Vagina (tissue), 2 donors: ENCODE measurements at places on chromosomes 2 and 18.

GRCh38 chr2:102437122-102437521, 14.2 kb downstream of the IL18RAP start:
- DNase-seq, result no peak

- no peak for DNase-seq
Observed at GRCh38 chr2:234496835-234497593, at the start of gene ARL4C. Gene ARL4C, minus strand, starts transcription at chr2:234497081. Its CDS starts 495 bp downstream, at chr2:234496586.

DNA sequence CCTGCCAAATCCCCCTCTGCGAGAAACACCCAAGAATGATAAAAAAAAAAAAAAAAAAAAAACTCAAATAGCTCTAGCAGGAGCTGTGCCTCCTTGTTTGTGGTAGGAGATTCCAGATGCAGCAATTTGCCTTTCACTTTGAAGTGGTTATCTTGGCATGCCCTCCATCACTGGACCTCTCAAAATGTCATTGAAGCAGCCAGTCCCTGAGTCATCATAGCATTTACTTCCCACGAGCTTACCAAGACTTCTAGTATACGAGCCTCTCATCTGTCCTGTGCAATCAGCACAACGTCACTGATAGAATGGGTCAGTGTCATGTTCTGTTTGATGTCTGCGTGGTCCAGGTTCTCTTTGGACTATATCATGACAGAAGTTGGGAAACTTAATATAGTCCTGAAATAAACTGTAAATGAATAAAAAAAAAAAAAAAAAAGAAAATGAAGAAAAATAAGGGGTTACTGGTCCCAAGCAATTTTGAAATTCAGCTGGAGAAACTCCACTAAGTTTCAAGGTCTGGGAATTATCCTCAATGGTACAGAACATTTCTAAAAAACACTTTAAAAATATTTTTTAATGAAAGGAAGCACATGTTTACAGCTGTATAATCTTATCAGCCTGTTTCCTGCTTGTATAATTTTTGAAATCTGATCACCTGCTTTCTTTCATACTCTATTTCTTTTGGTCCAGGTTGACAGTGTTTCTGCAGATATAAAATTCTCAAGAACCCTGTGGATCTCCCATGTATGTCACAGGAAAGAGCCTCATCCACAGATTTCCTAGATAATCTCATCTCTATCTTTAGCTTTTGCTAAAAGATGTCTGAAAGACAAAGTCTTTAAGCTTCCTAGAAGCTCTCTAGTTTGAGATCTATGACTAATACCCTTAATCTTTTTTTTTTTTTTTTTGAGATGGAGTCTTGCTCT, 74.1 kb upstream of the EHBP1 start:
- DNase-seq, result no peak

DNA sequence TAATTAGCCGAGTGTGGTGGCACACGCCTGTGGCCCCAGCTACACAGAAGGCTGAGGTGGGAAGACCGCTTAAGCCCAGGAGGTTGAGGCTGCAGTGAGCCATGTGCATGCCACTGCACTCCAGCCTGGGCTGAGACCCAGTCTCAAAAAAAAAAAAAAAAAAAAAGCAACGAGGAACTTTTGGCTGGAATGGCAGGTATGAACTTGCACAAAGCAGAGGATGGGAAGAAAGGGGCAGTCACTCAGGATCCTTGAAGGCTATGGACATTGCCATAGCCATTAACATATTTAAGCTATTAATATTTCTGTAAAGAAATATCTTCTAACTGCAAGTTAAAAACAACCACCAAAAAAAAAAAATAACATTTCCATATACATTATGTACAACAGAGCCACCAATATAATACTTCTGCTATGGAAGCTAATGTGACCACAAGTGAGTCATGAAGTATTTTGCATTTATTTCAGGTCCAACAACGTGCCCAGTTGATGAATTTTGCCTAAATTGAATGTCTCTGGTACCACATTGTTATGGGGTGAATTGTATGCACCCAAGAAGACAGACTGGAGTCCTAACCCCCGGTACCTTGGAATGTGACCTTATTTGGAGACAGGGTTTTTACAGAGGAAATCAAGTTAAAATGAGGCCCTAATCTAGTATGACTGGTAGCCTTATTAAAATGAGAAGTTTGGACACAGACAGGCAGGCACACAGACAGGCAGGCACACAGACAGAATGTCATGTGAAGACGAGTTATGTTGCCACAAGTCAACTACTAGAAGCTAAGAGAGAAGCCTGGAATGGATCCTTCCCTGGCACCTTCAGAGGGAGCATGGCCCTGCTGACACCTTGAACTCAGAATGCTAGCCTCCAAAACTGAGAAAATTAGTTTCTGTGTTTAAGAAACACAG, 102.8 kb downstream of the RBMS1 start:
- DNase-seq, result no peak
